ENCODE measurements at places on chromosomes 4 and X.

DNA sequence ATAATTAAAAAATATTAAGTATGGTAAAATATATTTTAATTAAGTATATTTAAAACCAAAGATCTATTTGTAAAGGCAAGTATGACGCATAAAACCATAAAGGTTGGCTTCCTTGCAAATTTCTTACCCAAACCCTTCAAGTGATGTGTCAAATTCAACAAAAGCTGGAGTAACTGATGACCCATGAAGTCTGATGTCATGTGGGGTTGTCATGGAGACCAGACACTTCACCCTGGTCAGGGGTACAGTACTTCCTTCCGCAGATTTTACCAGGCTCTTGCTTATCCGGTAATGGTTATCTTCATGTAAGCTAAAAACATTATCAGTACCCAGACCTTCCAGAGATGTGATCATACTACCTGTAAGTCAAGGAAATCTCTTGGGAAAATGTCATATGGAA, 170.1 kb downstream of the WDFY3 start:
- DNase-seq, result no peak

GRCh38 chrX:121150217-121150616, 102.8 kb downstream of the GLUD2 start:
- DNase-seq, result no peak

- no peak for DNase-seq
These were observed 245.9 kb downstream of the HS3ST1 start for GRCh38 chr4:11182586-11183355.

DNA sequence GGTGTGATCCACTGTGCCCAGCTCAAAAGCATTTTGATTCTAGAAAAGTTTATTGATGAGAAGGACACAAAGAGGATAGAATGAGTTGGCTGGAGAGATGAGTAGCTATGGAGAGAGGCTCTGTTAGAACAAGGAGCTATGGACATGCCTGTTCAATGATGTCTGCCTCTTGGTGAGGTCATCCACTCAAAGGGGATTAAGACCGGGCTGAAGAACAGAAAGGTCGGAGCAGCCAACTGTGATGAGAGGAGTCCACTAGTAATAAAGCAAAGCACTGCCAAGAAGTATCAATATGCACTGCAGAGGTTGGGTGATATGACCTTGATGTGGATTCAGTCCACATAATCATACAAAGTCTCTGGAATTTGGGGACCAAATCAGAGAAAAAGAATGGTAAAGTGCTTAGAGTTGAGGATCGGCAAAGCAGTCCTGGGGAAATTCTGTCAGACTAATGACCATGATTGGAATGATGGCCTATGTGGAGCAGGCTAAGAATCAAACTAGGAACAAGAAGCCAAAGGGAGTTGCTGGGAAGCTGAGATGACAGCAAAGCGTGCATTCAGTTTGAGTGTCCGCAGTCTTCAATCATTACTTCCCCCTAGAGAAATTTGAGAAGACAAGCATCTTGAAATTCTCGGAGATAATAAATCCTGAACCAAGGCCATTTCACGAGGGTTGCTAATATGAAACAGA, 55.7 kb upstream of the MMAA start:
- DNase-seq, result no peak

- DNase-seq, result no peak
These were observed 93.9 kb upstream of the CBR4 start for GRCh38 chr4:169103966-169104412.

- DNase-seq, result no peak
These were observed 875.3 kb downstream of the PCDH7 start for GRCh38 chr4:31595496-31595895.

DNA sequence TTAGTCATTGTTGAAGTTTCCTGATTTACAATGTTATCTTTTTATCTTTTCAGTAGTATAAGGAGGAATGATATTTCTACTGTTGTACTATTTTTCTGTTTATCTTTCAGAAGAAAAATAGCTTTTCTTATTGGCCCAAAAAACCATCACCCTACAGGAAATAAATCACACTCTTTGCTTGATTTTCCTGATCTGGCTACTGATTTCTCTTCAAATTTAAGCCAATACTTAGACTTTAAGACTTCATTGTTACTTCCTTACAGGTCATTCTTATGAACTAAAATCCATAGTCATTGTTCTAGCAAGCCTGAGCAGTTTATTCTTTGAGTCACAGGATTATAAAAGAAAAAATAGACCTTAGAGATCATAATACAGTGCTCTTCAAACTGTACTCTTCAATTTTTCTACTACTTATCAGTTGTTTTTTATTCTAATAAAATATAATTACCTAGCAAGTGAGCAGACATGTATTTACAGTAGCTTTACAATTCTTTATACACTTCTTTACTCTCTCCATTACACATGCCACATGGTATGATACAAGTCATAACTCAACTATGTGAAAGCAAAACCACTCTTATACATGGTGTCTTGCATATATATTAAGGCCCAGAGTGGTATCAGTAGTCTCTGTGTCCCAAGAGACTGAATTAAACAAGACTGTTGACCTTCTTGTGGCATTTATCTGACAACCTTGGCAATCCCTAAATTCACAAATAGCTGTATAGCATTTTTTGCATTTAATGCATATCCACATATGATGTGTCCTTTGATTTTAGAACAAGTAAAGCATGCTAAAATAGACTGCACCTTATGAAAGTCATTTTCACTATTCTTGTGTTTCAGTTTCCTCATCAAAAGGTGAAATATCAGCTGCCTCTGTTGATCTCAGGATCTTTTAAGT, 47.9 kb downstream of the TET2 start:
- DNase-seq, result no peak

GRCh38 chrX:125205133-125205917, 114.3 kb upstream of the TEX13C start:
- no peak for DNase-seq

GRCh38 chr4:8655411-8656184, 63.0 kb downstream of the CPZ start:
- DNase-seq, result no peak

GRCh38 chrX:153921511-153922446, 4.3 kb downstream of the ARHGAP4 start:
- DNase-seq, result no peak

GRCh38 chrX:153599192-153600031, 473 bp upstream of the CCNQ start:
- DNase-seq, result peak; percentile 64

- no peak for DNase-seq
These were observed 69.2 kb upstream of the PLS3 start for GRCh38 chrX:115491766-115492165.

DNA sequence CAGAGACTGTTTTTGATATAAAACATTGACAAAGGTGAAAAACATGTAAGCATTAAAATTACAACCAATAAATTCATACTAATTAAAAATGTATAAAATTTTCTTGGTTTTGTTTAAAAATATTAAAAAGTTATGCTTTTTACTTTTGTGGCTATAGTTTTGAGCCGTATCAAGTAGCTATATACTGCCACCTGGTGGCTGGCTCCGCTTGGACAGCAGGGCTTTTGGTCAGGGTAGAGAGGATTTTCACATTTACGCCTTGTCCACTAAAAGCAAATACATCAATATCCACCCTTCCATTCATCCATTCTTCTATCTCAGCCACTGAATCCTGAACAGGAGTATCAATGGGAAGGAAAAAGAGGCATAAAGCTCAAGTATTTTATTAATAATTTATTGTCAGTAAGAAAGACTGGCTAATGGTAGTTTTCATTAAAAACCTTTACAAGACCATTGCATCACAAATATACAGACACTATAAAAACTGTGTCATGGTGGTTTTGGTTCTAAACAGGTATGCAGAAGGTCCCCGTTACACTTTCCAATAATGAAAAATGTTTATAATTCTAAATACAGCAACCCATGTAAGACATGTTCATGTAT, 32.1 kb upstream of the MTNR1A start:
- no peak for DNase-seq

DNA sequence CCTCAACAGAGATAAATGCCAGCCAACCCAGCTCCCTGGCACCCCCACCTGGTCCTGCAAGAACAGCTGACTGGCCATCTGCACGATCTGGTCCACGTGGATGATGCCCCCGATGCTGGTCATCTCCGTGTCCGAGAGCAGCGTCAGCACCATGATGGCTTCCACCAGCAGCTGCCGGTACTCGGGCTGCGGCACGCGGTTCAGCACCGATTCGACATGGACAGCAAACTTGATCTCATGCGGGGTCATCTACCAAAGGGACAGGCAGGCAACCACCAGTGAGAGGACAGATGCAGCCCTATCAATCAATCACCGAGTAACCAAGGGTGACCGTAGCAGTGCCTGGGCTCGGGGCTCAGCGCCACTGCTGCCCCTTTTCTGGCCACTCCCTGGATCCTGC, 89.8 kb downstream of the PHKA2 start:
- DNase-seq, result no peak

- no peak for DNase-seq
These were observed 64.8 kb downstream of the NCAPG start for GRCh38 chr4:17875402-17876070.

- DNase-seq, result peak; percentile 54
These were observed 29.6 kb downstream of the TLR10 start for GRCh38 chr4:38752941-38753806.

DNA sequence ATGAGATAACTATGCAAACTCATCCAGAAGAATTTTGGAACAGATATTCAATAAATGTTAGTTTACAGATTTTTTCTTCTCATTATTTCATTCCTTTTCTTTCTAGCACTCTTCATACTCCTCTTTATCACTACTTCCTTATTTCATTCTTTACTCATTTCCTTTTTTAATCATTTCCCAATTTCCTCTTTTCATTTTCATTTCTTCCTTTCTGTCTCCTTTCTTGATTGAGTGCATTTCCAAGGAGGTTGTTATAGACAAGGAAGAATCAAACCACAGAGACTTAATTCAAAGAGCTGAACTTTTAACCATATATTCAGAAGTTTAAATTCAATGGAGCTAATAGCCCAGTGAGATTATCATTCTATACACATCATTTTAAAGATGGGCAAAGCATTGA, 600.7 kb downstream of the ARAP2 start:
- no peak for DNase-seq

GRCh38 chr4:153877898-153878297, 89.0 kb upstream of the SFRP2 start:
- DNase-seq, result no peak

- DNase-seq, result peak; percentile 37
These were observed 22.6 kb upstream of the RBBP7 start for GRCh38 chrX:16892504-16893362.

DNA sequence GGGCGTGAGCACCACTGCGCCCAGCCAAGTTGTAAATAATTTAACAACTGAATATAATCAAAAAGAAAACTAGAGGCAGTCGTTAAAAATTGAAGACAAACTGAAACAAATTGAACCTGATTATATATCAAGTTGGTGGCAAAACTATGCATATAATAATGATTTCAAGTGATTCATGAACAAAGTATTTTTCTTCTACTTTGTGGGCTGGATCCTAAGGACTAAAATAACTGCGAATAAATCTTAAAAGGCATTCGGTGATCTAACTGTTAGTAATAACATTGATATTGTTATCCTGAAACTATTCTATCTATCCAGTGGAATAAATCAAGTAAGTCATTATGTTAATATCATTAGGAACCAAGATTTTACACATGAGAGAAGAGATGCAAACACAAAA, 21.2 kb upstream of the USP9X start:
- no peak for DNase-seq

- DNase-seq, result no peak
These were observed 165.0 kb upstream of the ZCCHC13 start for GRCh38 chrX:74138943-74139342.

- no peak for DNase-seq
These were observed 2.1 kb upstream of the DIAPH2 start for GRCh38 chrX:96682516-96682915.

GRCh38 chrX:130165181-130165702, 399 bp downstream of the AIFM1 start:
- no peak for DNase-seq

GRCh38 chr4:128354205-128354821, 66.7 kb upstream of the PGRMC2 start:
- no peak for DNase-seq

DNA sequence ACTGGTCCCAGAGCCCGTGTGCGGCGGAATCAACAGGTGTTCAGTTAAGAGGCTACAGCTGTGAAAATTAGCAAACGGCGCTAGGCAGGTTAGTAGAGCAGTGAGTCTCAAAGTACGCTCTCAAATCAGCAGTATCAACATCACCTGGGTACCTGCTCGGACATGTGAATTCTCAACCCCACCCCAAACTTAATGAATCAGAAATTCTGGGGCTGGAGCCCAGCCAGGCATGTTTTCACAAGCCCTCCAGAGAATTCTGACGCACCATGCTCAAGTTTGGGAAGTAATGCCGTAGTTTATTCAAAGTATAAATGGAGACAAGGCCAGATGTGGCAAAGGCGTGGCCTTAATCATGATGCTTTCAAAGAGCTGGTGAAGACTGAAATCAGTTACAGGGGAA, 58.2 kb upstream of the PTCHD1 start:
- no peak for DNase-seq

- no peak for DNase-seq
These were observed 304.4 kb downstream of the DHX15 start for GRCh38 chr4:24279911-24280375.

DNA sequence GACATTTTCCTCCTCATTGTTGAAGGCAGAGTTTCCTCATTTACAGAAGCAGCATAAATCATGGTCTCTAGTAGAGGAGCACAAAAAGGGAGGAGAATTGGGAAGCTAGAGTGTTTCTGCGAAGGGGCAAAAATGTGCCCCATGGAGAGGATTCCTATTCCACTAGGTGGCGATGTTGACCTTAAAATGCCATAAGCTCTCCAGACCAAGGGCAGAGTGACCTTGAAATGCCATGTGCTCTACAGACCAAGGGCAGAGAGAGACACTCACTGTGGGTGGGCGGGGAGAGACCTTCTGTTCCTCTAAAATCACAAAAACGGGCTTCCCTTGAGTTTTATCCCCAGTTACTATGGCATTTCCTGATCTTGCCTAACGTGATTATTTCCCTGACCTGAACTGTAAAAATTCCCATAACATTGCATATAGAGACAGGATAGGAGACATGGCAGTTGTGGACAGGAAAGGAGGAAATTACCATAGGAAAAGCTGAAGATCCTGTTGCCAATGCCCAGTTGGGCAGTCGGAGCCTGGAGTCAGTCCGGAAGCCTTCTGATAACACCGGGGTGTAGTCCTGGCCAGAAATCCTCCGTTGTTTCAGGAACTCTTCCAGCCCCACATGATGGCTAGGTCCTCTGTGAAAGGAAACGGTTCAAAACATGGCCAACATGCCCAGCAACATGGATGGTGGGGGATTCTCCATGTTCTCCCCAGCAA, 567.7 kb downstream of the MAGEB5 start:
- DNase-seq, result no peak

DNA sequence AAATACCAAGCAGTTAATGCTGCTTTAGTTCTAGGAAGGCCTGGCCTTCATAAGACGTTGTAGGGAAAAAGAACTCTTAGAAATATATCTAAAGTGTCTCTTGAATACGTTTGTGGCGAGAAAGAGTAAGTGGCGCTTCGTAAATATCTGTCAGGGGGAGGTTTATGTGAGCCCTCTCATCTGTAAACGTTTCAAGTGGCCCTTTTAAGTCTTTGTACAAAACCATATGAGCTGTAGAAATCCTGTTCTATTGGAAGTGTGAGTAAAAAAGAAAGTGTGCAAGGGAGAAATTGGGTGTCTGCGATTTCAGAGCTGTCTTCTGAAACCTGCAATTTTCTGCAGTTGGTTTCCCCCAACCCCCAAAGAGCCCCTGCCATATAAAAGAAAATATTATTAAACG, 8.6 kb upstream of the INTU start:
- no peak for DNase-seq

- no peak for DNase-seq
These were observed 150.6 kb downstream of the GPC3 start for GRCh38 chrX:133834771-133835170.
